ENCODE measurements at places on chromosomes 5 and 9. TPM values are rescaled to one million over a fixed set of nuclear protein-coding genes. Genes with fewer than 3 reads are reported as not detected.

The HMMR gene
- not detected for total RNA-seq

The SPATA31D4 gene
- not detected for total RNA-seq

DNA sequence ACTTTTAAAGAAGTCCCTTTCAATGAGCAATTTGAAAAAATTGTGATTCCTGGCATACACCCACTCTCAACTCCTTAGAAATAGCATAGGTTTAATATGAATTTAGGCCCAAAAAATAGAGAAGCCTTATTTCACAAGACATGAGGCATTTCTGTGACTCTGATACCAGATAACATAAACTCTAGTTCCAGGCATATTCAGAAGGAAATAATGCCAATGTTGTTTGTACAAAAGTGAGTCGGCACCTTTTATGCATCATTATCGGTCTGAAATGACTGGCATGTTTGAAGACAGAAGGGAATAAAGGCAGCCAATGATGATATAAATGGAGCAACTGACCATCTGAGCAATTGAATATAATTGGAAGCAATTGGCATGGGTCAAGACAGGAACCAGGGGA lies 19.4 kb upstream of the RECK start:
- no peak for DNase-seq

- no peak for DNase-seq
Observed at GRCh38 chr9:128169925-128170324, 9.9 kb downstream of the BBLN start.

The CRHBP gene
- 1.3 TPM for total RNA-seq

The MAMDC4 gene
- total RNA-seq: 4.3 TPM

- no peak for DNase-seq
Observed at GRCh38 chr5:39578887-39579497, 154.2 kb upstream of the DAB2 start.

DNA sequence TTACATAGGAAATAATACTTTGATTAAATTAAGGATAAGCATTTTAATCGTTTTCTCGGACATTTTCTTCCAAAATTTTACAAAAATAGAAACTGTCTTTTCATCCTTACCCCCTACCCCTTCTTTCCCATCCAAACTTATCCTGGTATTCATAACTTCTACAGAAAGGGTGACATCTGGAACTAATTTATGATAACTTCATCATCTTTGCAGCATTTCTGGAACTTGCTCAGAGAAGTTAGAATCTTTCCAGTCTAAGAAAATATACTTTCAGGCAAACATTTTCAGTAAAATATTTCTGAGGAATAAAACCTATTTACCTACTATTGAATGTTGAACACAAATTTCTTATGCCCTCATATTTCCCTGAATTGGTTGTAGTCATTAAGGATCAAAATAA lies 309.0 kb downstream of the MAN2A1 start:
- DNase-seq: no peak

The CCNI2 gene
- not detected for total RNA-seq

The CCT5 gene
- total RNA-seq: 251 TPM

The VPS13A gene
- 58.9 TPM for total RNA-seq

- DNase-seq: no peak
Observed at GRCh38 chr5:156934450-156935211, 28.4 kb downstream of the TIMD4 start.

GRCh38 chr5:35971186-35971877 lies 19.9 kb downstream of the UGT3A1 start:
- DNase-seq: no peak

Data from uterus (tissue), 4 donors.